T-cell (primary cell): ENCODE measurements at places on chromosomes 13 and 19. TPM values are rescaled to one million over a fixed set of nuclear protein-coding genes. Genes with fewer than 3 reads are reported as not detected.

DNA sequence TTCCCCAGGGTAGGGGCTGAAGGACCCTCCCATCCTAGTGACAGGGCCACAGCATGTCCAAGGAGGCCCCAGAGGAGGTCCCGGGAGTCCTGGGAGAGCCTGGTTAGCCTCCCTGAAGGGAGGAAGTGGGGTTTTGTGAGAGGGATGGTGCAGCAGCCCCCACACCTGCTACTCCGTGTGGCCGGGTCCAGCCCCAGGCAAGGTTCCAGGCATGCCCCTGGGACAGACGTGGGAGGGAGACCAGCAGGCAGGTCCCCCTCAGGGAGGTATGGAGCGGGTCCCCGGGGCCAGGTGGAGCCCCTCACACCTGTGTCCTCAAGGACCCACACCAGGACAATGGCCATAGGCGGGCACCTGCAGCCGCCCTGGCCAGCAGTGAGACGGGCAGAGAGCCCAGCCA lies 1.9 kb upstream of the F7 start:
- no peak overlapping the region for H3K4me3 ChIP-seq
- no peaks in the 10 kb centered on the region for H3K27me3 ChIP-seq
- H3K4me1 ChIP-seq = no peaks in the 10 kb centered on the region
- H3K36me3 ChIP-seq = no peaks in the 10 kb centered on the region
- H3K27ac ChIP-seq = no peak overlapping the region
- DNase-seq = no peak

DNA sequence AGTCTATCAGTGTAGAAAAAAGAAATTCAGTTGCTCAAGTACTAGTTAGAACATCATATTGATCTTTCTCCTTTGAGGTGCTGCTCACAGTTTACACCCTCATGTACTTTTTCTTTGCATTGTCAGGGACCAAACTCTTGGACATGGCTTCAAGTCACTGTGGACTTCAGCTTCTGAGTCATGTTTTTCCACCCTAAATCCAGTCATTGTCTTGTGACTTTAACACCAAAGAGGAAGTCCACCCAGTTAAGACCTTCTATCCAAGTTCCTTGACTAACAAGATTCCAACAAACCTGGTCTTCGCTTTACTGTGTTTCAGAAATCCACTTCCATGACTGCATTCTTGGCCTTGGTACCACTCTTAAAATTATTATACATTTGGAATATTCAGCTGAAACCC lies 206.7 kb upstream of the ARGLU1 start:
- no peaks in the 10 kb centered on the region for H3K27me3 ChIP-seq
- H3K27ac ChIP-seq = no peak overlapping the region
- H3K4me3 ChIP-seq = no peak overlapping the region
- no peaks in the 10 kb centered on the region for H3K4me1 ChIP-seq
- no peaks in the 10 kb centered on the region for H3K36me3 ChIP-seq

DNA sequence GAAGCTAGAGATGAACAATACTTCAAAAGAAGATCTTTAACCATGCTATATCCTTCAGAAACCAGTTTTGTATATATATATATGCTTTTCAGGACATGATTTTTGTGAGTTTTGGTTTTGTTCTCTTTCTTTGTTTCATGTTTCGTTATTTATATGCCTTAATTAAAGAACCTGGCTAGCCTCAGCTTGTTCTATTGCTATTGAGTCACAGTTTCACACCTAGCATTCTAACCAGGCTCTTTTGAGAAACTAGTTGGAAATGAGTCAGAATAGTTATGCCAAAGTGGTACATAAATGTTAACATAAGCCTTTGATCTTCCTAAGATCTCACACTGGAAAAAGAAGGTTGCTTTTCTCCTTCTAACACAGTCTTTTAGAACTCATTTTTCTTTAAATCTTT lies 1925.2 kb downstream of the OLFM4 start:
- DNase-seq = no peak
- H3K27me3 ChIP-seq = no peaks in the 10 kb centered on the region
- no peaks in the 10 kb centered on the region for H3K4me1 ChIP-seq
- no peak overlapping the region for H3K4me3 ChIP-seq
- no peaks in the 10 kb centered on the region for H3K36me3 ChIP-seq

GRCh38 chr19:1313695-1314613 lies 28.3 kb downstream of the EFNA2 start:
- H3K36me3 ChIP-seq = no peaks in the 10 kb centered on the region
- H3K27ac ChIP-seq = no peak overlapping the region

DNA sequence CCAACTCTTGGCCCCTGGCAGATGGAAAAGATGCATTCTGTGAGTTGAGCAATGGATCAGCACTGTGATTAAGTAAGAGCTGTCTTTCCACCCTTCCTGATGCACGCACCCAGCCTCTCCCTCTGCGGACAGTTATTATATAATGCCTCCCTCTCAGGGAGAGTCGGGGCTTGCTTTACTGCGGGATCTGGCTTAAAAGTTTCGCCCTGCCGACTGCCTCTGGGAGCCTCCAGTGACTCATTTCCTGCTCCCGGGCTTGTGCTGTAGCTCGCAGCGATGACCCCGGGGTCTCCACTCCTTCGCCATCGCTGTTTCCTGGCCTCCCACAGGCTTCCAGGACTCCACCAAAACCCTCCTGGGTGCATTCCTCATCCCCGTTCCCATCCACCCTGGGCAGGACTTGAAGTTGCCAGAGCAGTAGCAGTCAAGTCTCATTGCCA lies 107.4 kb upstream of the SLC7A1 start:
- H3K4me3 ChIP-seq = no peak overlapping the region
- no peak for DNase-seq
- H3K36me3 ChIP-seq = no peaks in the 10 kb centered on the region
- H3K27ac ChIP-seq = no peak overlapping the region

GRCh38 chr19:869245-870177 lies 10.0 kb downstream of the CFD start:
- H3K27me3 ChIP-seq = no peaks in the 10 kb centered on the region
- H3K4me3 ChIP-seq = no peak overlapping the region
- no peak for DNase-seq
- H3K36me3 ChIP-seq = peaks cover 4% of the 10 kb centered on the region
- no peak overlapping the region for H3K27ac ChIP-seq

DNA sequence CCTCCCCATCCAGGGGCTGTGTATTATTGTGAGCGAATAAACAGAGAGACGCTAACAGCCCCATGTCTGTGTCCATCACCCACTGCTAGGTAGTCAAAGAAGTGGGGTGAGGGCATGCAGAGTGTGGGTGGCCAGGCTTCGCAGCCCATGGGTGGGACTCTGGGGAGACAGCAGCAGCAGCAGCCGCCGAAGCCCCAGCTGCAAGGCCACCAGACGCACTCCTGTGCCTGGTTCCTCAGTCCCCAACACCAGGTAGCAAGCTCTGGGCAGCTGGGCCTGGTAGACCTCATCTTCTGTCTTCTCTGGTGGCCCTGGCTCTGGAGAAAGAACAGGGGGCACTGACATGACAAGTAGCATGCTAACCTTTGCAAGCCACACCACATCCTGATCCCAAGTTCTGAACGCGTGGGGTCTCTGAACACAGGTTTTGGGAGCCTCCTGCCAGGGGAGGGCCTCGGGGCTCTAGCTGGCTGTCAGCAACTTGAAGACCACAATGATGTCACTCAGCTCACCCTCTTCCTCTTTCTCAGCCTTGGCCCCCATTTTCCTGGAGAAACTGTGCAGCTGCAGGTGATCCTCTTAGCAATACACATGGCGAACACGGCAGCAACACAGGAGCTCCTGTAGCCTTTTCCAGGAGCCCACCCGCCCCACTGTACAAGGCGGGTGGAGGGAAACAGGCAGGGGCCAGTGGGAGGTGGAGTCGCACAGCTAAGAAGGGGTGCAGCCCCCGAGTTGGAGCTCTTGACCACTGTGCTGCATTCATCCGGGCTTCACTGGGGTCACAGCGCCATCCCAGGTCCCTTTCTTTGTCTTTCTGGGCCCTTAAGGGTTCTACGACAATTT lies 5.8 kb downstream of the FUZ start:
- peaks cover 22% of the 10 kb centered on the region for H3K4me1 ChIP-seq
- no peak for DNase-seq
- H3K4me3 ChIP-seq = no peak overlapping the region
- peaks cover 5% of the 10 kb centered on the region for H3K27me3 ChIP-seq
- peaks cover 18% of the 10 kb centered on the region for H3K36me3 ChIP-seq
- no peak overlapping the region for H3K27ac ChIP-seq

- DNase-seq = no peak
- H3K27ac ChIP-seq = no peak overlapping the region
- no peaks in the 10 kb centered on the region for H3K4me1 ChIP-seq
- no peak overlapping the region for H3K4me3 ChIP-seq
- H3K27me3 ChIP-seq = no peaks in the 10 kb centered on the region
These were observed 9.6 kb downstream of the IRGQ start for GRCh38 chr19:43586346-43586745.

DNA sequence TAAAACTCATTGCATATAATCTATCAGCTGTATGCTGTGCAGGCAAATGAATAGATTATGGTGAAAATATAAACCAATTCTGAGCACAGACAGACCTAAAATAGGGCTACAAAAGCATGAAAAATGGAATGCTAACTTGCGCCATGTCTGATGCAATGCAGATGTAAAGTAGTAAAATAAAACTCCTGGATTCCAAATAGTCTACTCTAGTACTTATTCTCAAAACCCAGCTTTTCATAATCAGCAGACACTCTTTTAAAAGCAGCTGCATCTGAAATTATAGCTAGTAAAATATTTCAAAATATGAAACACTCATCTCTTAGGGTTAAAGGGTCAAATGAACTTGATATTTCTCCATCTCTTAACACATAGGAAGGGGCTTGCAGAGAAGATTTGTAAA lies 4.7 kb upstream of the POMP start:
- no peak overlapping the region for H3K4me3 ChIP-seq
- H3K27me3 ChIP-seq = no peaks in the 10 kb centered on the region
- no peaks in the 10 kb centered on the region for H3K36me3 ChIP-seq
- H3K27ac ChIP-seq = no peak overlapping the region
- no peak for DNase-seq

GRCh38 chr13:66397133-66397532 lies 833.0 kb downstream of the PCDH9 start:
- H3K27ac ChIP-seq = no peak overlapping the region
- no peaks in the 10 kb centered on the region for H3K27me3 ChIP-seq
- H3K4me3 ChIP-seq = no peak overlapping the region

DNA sequence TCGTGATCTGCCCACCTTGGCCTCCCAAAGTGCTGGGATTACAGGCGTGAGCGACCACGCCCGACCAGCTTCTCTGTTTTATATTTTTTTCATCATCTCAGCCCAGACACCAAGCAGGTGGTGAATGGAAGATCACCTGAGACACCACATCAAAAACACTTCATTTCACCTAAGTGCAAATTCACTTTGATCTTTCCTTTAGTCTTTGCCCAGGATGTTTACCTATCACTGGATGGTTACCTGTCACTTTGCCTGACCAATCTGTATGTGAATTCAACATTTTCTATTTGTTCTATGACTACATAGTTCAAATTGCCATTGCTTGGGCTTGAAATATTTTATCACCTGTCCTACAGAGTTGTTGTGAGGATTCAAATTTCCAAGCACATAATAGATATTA lies 65.7 kb downstream of the PAN3 start:
- H3K27me3 ChIP-seq = no peaks in the 10 kb centered on the region
- no peak overlapping the region for H3K4me3 ChIP-seq
- H3K27ac ChIP-seq = no peak overlapping the region
- no peak for DNase-seq
- peaks cover 11% of the 10 kb centered on the region for H3K4me1 ChIP-seq

DNA sequence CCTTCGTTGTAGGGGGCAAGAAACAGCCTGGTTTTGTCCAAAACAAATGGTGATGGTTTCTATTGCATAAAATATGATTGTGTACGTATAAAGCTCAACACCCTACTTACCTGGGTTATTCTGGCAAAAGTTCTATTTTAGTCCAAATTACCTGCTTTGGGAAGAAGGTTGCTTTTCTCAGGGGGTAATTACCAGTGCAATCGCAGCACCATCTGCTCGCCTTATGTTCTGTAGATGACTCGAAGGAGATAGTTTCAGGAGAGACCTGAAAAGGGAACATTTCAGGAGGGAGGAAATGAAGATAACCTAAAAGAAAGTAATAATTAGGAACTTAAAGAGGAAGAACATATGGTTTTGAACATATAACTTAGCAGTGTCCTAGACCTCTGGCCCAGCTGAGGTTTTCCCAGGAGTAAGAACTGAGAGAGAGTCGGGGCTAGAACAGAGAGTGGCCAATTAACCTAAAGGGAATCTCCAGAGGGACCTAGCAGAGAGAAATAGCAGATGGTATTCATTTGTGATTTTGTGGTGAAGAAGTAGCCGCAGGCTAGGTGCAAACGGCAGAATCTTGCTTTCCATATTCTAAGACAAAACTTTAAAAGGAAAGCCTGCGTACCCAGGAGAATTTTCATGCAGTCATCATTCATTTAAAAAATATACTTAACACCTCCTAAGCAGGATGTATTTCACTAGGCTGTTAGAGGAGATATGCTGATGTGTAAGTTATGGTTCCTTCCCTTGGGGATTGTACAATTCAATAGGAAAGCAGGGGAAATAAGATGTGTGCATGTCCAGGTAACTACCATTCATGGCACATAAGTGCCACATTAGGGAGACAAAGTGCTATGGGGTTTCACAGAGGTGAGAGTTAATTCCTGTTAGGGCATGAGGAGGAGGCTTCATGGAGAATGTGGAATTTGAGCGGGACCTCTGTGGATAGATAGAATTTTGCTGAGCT lies 113.0 kb upstream of the SLC10A2 start:
- H3K4me1 ChIP-seq = no peaks in the 10 kb centered on the region
- no peak overlapping the region for H3K27ac ChIP-seq
- no peak for DNase-seq
- no peaks in the 10 kb centered on the region for H3K27me3 ChIP-seq
- no peak overlapping the region for H3K4me3 ChIP-seq

DNA sequence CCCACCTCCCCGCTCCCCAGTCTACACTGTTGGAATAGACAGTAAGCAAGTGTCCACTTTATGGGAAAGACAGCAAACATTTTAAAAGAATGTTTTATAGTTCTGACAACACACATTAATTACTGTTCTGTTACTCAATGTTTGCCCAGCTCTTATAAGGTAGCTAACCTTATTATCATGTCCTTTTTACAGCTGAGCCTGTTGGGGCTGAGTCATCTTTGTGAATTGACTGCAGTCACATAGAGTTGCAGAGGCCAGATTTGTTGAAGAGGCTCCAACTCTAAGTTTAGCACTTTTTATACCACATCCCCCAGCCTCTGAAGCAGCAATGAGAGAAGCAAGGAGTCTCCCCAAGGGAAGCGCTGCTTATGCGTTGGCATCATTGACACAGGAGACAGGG lies 76.2 kb downstream of the C13orf42 start:
- H3K27me3 ChIP-seq = no peaks in the 10 kb centered on the region
- H3K4me1 ChIP-seq = no peaks in the 10 kb centered on the region
- DNase-seq = no peak
- H3K27ac ChIP-seq = no peak overlapping the region

- no peak overlapping the region for H3K27ac ChIP-seq
- no peaks in the 10 kb centered on the region for H3K36me3 ChIP-seq
- no peak for DNase-seq
- H3K4me3 ChIP-seq = no peak overlapping the region
- no peaks in the 10 kb centered on the region for H3K4me1 ChIP-seq
These were observed 107.2 kb downstream of the STARD13 start for GRCh38 chr13:33178209-33178840.

The FFAR3 gene
- total RNA-seq = 0.47 TPM

The ZNF333 gene
- 28.8 TPM for total RNA-seq

The ATP4A gene
- total RNA-seq = not detected

The GJB6 gene
- total RNA-seq = 4.6 TPM

The RDH8 gene
- total RNA-seq = not detected

The DMAC2 gene
- total RNA-seq = 27.3 TPM

The PET100 gene
- total RNA-seq = 105 TPM

The CBLC gene
- total RNA-seq = 0.25 TPM
